SW 1271 (cell line): ENCODE measurements at places on chromosomes 5 and 9.

- no peak for DNase-seq
Measured at GRCh38 chr5:11048760-11049159, 287.7 kb upstream of the DAP start.

- no peak for DNase-seq
Measured at GRCh38 chr5:81608976-81609375, 141.9 kb downstream of the SSBP2 start.

GRCh38 chr5:139495638-139496435, 13.3 kb upstream of the STING1 start:
- DNase-seq, result no peak

DNA sequence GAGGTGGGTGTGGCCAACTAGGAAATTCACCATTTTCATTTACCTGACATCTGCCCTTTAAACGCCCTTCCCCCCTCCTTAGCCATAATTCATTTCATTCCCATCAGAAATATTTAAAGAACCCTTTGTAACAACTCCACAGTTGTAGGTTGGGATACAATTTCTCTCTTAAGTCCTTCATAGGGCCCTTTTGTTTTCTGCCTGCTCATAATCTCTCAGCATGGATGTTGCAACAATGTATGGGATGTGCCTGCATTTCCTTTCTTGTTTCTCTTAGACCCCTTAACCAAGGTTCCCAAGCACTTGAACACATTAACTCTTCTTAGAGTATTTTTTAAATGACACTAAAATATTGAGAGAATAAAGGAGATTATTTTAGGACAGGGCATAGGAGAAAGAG, 51.7 kb upstream of the MYO10 start:
- no peak for DNase-seq

- DNase-seq, result no peak
Measured at GRCh38 chr5:252546-252945, 18.9 kb upstream of the PDCD6 start.

DNA sequence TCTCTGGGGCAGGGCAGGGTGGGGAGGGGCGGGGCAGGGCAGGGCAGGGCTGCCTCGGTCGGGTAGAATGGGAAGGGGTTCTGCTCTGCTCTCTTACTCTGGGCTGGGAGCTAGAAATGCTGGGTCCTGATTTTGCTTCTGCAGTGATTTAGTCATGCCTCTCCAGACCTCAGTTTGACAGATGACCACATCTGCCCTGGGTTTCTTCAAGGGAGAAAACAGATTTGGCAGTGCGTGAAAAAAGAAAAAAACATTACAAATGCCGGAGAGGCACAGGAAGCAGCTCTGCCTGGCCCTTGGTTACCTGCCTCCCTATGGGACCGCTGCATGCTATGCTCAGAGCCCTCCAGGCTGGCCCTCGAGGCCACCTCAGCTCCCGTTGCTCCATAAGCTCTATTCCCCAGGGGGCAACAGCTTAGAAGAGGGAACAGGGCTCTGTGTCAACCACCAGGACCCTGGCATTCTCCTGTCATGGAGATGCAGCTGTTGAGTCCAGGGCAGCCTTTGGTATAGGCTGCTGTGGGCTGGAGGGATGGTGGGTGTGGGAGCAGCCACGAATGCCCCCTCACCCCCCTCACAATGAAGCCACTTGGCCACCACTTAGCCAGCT, 53.2 kb upstream of the UBTD2 start:
- no peak for DNase-seq

GRCh38 chr9:113579283-113580040, 115.9 kb downstream of the RGS3 start:
- peak; percentile 58 for DNase-seq

DNA sequence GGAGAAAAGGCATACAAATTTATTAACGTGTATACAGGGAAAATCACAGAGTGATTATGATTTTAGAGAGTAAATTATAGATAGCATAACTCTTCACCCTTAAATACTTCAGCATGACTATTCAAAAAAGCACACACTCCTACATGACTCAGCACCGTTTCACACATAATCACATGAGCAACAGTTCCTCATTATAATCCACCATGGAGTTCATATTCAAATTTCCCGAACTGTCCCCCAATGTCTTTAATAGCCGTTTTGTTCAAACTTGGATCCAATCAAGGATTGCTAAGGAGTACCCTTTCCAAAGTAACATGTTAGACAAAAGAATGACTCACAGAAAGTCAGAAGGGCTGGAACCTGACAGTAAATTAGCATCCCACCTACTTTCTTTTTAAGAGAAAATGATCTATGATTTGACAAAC, 32.1 kb downstream of the RAPGEF1 start:
- DNase-seq, result no peak

DNA sequence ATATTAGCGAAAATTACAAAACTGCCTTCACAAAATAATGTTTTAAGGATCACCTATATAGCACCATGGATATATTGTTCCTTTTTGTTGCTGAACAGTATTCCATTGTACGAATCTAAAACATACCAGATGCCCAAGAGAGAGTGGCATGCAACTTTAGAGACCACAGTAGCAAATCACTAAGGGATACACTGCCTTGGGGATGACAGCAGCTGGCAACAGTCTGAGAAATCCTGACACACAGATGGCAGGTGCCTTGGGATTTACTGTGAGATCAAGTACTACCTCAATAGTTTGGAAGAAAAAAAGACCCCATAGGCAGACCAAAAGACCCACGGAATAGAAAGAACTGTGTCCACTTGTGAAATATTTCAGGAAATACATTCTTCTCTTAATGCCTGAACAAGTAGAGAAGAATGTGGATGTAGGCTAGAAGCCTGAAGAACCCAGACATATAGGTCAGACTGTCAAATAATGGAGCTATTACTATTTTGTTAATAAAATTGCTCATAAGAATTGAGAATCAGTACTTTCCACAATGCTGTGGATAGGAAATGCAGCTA, 53.4 kb downstream of the PLPP1 start:
- DNase-seq, result no peak

GRCh38 chr5:89087128-89087527, 204.1 kb upstream of the MEF2C start:
- no peak for DNase-seq

- no peak for DNase-seq
Measured at GRCh38 chr9:134633362-134634142, 8.1 kb upstream of the COL5A1 start.

- no peak for DNase-seq
Measured at GRCh38 chr9:137379761-137380161, 43.2 kb downstream of the EXD3 start.

DNA sequence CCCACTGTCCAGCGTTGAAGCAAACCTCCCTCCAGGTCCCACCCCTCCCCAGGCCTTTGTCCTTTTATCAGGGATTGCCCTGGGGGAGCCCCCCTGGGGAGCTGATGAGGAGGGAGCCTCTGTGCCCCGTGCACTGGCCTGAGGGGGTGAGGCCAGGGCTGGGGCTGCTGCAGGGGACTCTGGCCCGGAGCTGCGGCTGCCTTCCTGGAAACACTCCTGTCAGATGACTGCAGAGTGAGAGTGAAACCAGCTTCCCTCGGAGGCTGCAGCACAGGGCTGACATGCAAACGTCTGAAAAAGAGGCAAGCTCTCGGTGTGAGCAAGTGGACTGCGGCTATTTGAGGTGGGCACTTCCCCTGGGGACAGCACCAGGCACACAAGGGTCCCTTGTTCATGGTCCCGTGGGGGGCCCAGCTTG, 4.6 kb upstream of the TRAF2 start:
- no peak for DNase-seq

DNA sequence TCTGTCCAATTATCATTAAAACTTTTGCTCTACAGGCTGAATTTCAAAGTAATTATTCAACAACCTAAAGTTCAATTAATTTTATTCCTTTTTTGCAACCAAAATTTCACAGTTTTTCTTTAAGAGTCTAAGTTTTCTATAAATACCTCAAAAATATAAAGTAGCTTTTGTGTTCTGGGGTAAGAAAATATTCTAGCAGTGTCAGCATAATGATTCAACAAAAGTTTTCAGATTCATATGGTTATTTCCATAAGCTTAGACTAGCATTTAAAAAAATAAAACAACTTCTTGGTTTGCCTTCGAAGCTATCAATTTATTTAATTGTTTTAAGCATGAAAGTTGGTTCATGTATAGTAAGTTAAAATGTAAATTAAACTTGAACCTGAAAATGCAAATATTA, 1962.3 kb upstream of the CDH6 start:
- DNase-seq, result no peak

DNA sequence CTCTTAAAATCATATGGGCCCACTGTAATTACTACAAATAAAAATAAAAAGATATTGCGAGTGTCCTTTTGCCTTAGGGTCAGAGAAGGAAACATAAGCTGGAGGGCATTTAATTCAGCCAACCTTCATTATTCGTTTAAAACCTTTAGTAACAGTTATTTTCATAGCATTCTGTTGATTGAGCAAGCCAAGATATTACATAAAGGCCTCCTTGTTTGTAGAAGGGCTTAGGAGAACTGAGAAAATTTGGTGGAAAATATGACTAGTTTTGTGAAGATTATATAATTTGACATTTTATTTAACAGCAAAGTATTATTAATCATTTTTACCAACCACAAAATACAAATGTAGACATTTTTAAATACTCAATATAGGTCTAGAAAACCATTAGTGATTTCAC, 62.2 kb downstream of the COX7C start:
- DNase-seq, result no peak

GRCh38 chr9:37916471-37917312, 12.8 kb upstream of the SLC25A51 start:
- DNase-seq, result no peak

DNA sequence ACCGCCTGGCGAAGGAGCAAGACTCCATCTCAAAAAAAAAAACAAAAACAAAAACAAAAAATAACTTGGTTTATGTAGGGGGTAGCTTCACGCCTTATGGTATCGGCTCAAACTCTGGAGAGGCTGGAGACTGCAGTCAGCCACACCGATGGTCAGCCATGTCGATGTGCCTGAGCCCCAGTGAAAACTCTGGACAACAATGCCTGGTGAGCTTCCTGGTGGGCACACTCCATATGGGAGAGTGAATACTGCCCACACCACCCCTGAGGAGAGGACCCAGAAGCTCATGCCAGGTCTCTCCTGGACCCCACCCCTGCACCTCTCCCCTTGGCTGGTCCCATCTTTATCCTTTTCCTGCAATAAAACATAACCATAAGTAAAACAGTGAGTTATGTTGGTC, 19.6 kb downstream of the IPPK start:
- no peak for DNase-seq

GRCh38 chr9:130207241-130207992, 35.2 kb downstream of the NCS1 start:
- DNase-seq, result no peak

GRCh38 chr5:98641671-98642070, 131.8 kb upstream of the RGMB start:
- DNase-seq, result no peak

- no peak for DNase-seq
Measured at GRCh38 chr9:84325347-84325973, 15.1 kb downstream of the SLC28A3 start.

DNA sequence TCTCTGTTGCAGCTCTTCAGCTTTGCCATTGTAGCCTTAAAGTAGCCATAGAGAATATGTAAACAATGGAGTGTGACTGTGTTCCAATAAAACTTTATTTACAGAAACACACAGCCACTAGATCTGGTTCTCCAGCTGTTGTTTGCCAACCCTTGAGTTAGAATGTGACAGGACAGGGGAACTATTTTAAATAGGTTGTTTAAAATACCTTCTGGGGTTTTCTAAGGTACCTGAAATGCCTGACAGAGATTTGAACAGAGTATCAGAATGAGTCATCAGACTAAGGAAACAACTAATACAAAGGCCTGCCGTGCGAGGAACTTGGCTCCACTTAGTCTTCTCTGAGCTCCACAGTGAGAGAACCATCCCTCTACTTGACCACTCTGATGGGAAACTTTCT, 85.4 kb downstream of the HSD17B4 start:
- DNase-seq, result no peak

DNA sequence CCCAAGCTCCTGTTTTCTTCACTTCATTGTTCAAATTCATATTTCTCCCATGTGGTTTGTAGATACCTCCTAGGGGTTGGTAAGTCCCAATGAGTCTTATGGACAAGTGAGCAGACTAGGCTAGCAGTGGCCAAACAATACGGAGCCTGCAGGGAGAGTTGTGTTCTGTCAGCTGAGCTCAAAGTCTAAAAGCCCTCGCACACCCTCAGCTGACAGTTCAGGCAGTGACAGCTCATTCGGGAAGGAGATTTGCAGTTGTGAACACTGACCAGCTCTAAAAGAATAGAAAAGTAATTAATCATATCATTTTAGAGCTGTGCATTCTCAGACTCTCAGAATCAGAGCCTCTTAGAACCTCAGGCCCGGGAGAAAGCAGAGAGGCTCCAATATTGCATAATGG, 95.1 kb downstream of the SH3TC2 start:
- DNase-seq, result no peak

- DNase-seq, result no peak
Measured at GRCh38 chr9:104556830-104557634, 11.9 kb upstream of the OR13C8 start.

DNA sequence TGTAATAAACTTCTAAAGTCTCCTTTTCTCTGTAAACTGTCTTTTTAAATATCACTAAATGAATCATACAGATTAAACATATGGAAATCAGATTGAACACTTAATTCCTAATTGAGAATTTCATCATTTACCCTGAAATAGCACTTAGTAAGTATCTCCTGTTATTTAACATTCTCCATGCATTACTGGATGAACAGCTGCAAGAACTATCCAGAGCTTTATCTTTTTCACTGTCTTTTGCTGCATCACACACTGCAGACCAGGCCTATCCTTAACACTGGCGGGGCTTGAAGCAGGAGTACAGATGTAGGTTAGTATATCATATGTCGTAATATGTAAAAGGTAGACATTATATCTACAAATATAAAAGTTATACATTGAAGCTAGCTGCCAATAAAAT, 108.7 kb upstream of the EFNA5 start:
- no peak for DNase-seq

- DNase-seq, result no peak
Measured at GRCh38 chr9:77392328-77392727, 215.0 kb downstream of the VPS13A start.

- DNase-seq, result peak; percentile 78
Measured at GRCh38 chr5:177494346-177495195, 2.8 kb downstream of the PDLIM7 start.

- DNase-seq, result peak; percentile 93
Measured at GRCh38 chr9:109817846-109818472, 38.0 kb downstream of the PALM2AKAP2 start.
